T-helper 1 cell (primary cell): ENCODE measurements at places on chromosomes 11 and 22.

GRCh38 chr11:129451524-129451923 lies 75.9 kb downstream of the BARX2 start:
- no peak for DNase-seq

DNA sequence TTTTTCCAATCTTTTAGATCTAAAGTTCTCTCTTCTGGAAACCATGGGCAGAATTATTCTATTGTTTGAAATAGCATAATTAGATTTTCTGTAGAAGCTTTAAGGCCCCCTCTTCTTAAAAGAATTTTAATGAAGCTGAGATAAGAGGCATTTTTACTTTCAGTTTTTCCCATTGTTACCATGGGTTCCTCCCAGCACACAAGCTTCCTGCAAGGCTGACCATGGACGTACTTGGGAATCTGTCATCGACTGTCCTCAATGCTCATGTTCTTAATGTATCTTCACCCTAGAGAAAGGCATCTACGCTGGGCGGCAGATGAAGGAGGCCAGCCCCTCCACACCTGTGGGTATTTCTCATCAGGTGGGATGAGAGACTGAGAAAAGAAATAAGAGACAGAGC lies 11.1 kb downstream of the OR52K2 start:
- no peak for DNase-seq

GRCh38 chr11:17986007-17986710 lies 26.7 kb downstream of the SERGEF start:
- DNase-seq = no peak

DNA sequence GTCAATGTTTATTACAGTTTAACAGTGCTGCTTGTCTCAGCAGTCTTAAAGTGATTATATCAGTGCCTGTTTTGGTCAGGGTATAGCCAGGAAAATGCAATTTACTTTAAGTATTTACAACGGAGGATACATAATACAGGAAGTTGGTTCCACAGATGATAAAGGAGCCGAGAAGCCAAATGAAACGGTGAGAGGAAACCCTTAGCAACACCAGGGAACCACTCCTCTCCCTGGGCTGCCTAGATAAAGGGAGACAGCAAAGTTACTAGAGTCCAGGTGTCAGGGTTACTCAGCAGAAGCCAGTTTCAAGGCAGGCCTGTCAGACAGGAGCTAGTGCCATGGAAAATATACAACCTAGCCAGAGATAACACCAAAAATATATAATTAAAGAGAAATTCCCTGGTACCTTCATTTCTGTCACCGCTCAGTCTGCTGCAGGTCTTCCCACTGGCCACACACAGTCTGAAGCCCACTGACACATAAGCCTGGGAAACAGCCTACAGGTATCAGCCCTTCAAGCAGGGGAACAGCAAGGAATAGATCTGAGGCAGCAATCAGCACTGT lies 55.5 kb downstream of the FAM76B start:
- DNase-seq = no peak

- DNase-seq = no peak
Measured at GRCh38 chr22:45526768-45527360, 24.2 kb downstream of the FBLN1 start.
